ENCODE measurements at places on chromosomes 12 and 14.

GRCh38 chr12:97335115-97335514 is 127.5 kb upstream of the RMST start:
- no peak for DNase-seq

DNA sequence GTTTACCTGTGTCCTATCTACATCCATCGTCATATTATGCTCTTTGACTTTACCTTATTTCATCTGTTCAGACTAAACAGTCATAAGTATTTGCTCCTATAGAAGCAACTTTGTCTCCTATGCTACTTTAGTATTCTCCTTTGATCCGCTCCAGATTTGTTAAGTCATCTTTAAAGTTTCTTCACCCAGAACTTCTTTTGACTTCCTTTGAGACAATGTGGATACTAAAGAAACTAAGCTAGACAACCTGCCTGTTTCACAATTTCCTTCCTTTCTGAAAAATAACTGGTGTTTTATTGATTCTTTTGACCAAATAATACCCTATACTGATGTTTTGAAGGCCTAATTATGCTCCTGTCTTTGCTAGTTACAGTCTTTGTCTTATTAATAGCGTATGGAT is 30.0 kb upstream of the LRRK2 start:
- DNase-seq = no peak

- no peak for DNase-seq
Observed at GRCh38 chr14:69055999-69056788, 77.1 kb upstream of the ACTN1 start.

GRCh38 chr14:77122526-77123125 is 19.0 kb downstream of the ZDHHC22 start:
- DNase-seq = no peak

DNA sequence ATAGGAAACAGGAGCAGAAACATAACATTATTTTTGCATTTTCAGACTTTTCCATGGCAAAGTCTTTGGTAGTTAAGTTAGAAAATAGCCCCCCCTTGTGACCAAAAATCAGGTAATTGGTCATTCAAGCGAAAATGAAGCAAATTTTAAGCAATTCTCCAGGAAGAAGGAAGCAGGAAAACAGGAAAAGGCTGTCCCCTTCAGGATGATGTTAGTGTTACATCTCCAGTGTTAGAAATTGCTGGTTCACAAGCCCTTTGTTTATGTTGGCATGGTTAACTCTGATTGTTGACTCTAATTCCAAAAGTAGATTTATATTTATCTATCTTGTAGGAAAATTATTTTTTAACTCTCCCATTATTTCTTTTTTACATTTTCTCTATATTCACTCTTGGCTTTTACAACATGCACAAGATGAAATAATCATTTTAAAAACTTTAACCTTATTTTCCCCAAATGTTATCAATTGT is 18.8 kb upstream of the GAS2L3 start:
- DNase-seq = no peak

DNA sequence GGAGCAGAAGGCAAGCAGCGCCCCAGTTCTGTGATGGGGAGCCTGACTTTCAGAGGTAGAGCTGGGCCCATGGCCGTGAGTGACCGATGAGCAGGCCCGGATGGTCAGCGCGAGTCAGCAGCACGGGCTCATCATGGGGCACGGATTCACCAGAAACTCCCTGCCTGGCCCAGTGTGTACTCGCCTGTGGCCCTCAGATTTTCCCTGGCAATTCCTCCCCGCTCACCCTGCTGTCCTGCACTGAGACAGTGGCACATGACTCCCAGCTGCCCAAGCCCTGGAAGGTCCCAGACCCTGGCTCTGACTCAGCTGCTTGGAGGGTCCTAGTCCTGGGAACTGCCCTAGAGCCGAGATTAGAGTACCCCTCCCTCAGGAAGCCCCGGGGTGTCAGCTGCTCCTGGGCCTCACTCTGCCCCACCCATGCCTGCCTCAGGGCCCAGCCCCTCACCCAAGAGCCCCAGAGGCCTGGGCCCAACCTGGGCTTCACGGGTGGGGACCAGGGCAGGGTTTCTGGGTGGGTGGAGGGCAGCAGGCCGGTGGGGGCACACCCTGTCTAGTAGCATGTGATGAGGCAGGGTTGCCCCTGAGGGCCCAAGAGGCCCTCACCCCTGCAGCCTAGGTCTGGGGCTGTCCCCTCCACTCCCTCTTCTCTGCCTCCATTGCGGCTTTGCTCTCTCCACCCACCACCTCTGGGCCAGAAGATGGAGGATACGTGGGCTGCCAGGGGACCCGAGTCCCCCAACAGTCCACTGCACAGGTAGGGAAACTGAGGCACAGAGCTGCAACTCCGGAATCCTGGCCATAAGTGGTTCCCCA is 8.4 kb downstream of the TRMT61A start:
- no peak for DNase-seq

GRCh38 chr12:5650829-5651461 is 219.0 kb downstream of the NTF3 start:
- no peak for DNase-seq

- no peak for DNase-seq
Observed at GRCh38 chr12:66002812-66003211, 127.7 kb downstream of the LLPH start.

GRCh38 chr12:78157199-78157598 is 326.5 kb downstream of the NAV3 start:
- no peak for DNase-seq

DNA sequence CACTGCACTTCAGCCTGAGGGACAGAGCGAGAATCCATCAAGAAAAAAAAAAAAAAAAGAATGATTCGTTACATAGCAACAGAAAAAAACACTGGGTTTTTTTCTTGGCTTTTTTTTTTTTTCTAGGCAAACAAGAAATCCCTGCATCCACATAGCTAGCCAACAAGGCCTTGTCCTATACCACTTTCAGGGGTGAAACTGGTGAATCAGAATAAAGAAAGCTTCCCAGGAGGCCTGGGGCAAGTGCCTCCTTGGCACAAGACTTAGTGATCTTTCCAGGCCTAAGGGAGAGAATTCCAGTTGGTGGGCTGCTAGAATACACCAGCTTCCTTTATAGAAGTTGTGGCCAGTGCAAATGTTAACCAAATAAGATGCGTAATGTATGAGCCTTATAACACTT is 90.0 kb downstream of the VCPKMT start:
- no peak for DNase-seq

DNA sequence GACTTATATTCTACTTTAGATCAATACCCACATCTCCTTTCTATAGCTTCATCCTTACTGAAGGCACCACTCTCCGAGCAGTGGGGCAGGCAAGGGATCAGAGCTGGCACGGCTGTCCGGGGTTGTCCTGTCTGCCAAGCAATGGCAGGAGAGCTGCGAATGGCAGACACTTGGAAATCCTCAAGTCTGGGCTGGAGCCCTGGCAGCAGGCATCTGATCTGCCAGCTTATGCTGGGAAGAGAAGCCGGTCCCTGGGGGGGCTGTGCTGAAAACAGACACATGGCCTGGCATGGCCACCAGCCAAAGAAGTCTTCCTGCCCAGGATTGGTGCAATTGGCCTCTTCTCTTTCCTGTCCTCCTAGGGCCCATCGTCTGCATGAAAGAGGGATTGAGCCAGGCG is 280.2 kb upstream of the PWP1 start:
- no peak for DNase-seq

DNA sequence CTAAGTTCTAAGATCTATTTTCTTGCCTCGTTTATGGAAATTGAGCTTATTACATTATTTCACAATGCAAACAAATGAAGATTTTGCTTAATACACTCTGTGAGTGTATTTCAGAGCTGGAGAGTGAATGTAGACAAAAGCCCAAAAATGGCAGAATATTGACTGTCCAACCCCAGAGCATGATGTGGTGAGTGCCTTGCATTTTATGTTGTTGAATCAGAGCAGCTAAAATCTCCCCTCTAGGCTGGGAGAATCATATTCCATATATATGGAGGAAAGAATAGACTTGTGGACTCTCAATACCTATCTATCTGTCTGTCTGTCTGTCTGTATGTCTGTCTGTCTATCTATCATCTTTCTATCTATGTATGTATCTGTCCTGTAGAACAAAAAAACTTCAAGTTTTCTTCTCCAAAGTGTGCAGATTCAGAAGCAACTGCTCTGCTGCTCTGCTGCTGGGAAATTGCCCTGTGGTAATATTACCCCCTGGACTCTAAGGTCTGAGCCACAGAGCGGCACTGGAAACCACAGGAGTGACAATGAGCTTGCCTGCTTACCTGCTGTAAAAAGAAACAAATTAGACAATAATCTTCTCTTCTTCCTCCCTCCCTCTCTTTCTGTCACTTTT is 209.4 kb upstream of the PRICKLE1 start:
- DNase-seq = no peak
